Stimulated activated CD8-positive, alpha-beta memory T cell treated with anti-CD3 and anti-CD28 coated beads, Interleukin-15, amount 100 ng/mL, for 1 hour (primary cell): ENCODE measurements at places on chromosomes 12 and 14.

GRCh38 chr12:69007855-69008351 is 74.9 kb upstream of the CPM start:
- no peak for DNase-seq

GRCh38 chr12:765840-766239 is 13.5 kb downstream of the WNK1 start:
- DNase-seq, result no peak

- DNase-seq, result no peak
Observed at GRCh38 chr12:45575823-45576475, 153.6 kb upstream of the ARID2 start.

DNA sequence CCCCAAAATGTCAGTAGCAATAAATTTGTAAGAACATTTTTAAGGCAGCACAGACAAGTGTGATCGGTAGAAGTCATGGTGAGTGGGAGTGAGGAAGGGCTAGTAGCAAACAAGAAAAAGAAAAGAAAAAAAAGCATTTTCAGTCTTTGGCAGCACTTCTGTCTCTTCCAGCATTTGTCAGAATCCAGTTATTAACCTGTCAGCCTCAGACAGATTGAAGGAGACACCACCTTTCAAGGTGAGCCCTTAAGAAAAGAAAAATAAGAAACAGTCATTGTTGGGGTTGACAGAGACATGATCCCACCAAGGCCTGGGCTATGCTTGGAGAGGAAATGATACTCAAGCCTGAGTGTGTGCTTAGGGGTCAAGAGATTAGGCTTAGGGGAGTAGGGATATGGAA is 947.4 kb downstream of the NRXN3 start:
- no peak for DNase-seq

- DNase-seq, result no peak
Observed at GRCh38 chr14:60226298-60226697, 22.7 kb upstream of the PPM1A start.

- DNase-seq, result no peak
Observed at GRCh38 chr12:47507221-47507620, 198.6 kb downstream of the RPAP3 start.

GRCh38 chr12:12559719-12560296 is 2.9 kb downstream of the DUSP16 start:
- DNase-seq, result no peak

DNA sequence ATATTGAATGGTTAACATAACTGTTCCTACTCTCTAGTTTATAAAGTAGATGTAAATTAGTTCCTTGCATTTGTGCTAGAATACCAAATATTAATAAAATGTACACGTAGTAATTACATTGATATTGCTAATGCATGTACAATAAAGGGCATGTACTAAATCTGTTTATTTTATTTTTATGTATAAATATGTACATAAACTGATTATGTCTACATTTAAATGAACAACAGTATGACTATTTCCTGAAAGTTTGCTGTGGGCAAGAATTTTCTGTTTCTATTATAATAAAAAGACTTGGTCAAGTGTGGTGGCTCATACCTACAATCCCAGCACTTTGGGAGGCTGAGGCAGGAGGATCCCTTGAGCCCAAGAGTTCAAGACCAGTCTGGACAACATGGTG is 257.2 kb upstream of the FOXN3 start:
- DNase-seq, result no peak

- DNase-seq, result peak; percentile 6
Observed at GRCh38 chr12:4855121-4855924, 54.4 kb upstream of the KCNA1 start.

DNA sequence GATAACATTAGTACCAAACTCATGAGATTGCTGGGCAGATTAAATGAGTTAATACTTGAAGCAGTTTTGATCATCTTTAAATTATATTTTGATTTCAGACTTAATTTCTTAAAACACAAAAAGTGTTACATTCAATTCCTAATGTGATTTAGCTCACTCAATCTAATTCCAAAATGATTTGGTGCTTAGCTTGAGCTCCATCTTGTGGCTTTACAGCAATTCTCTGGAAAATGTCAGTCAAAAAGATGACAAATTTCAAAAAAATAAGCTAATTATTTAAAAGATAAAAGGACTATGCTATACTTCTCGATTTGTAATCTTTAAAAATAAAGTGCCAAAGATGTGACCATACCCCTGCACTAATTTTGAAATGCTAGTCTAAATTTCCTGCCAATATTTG is 10.1 kb downstream of the LLPH start:
- no peak for DNase-seq

DNA sequence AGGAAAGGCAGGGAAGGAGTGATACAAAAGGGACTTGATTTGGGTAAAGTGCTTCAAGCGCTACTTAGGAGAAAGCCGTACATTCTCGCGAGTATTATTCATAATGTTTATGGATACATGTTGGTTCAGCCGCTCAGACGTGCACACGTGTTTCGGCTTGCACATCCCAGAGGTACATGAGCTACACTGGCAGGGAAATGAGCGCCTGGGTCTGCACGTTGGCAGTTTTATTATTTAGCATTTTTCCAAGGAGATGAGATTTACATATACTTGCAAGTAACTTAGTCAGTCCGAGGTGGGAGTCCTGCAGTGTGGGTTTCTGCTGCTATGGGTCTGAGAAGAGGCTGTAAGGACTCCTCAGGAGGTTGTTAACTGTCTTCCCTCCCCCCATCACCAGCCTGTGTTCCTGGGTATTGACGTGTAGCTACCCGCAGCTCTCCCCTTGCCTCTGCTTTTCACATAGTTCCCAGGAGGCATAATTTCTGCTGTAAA is 1.5 kb downstream of the PRKCH start:
- no peak for DNase-seq

- DNase-seq, result no peak
Observed at GRCh38 chr12:89517720-89518119, 6.9 kb downstream of the GALNT4 start.

DNA sequence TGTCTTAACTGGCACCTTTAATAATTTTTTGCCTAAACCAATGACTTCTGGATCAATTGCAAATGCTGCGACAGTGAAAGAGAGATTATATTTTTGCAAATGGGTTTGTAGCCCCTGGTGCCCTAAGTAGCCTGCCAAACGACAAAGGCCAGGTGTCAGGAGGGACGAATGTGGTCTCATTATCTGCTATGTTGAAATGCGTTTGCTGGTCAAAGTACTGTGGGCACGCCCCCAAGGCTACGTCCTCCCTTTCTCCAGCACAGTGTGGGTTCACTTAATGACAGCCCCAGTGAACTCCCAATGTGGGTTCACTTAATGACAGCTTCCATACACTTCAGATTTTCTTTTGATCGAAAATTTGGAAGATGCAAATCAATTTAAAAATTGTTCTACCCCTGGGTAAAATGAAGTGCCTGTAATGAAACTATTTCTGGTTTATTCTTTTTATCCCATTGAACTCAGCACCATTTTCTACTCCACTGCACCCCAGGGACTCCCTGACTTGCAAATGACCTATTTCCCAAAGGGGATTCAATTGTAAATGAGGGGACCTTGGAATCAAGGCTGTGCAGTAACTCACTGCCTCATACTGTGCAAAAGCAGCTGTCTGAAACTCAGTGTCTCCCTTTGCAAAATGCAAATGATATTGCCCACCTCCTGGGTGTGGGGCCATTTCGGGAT is 1.4 kb downstream of the SERPINA11 start:
- no peak for DNase-seq

DNA sequence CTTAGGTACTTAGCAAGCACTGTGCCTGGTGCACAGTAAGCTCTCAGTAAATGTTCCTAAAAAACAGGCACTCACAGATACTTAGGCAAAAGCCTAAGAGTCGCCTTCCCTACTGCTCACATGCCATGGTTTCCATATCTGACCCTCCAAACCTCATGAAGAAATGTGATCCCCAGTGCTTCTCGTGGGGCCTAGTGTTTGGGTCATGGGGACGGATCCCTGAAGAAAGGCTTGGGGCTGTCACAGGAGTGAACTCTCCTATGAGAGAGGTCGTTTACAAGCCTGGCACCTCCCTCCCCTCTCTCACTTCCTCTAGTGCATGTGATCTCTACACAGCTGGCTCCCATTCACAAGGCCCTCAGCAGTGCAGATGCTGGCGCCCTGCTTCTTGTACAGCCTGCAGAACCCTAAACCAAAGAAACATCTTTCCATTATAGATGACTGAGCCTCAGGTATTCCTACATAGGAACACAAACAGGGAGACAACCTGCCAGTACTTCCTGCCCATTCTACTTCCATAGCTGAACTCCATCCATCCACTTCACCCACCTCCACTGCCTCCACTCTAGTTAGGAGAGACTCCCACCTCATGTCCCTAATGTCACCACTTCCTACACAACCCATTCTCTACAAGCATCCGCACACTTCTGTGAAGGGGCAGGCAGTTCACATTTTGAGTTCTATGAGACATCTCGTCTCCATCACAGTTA is 2.9 kb downstream of the SLC15A4 start:
- no peak for DNase-seq

DNA sequence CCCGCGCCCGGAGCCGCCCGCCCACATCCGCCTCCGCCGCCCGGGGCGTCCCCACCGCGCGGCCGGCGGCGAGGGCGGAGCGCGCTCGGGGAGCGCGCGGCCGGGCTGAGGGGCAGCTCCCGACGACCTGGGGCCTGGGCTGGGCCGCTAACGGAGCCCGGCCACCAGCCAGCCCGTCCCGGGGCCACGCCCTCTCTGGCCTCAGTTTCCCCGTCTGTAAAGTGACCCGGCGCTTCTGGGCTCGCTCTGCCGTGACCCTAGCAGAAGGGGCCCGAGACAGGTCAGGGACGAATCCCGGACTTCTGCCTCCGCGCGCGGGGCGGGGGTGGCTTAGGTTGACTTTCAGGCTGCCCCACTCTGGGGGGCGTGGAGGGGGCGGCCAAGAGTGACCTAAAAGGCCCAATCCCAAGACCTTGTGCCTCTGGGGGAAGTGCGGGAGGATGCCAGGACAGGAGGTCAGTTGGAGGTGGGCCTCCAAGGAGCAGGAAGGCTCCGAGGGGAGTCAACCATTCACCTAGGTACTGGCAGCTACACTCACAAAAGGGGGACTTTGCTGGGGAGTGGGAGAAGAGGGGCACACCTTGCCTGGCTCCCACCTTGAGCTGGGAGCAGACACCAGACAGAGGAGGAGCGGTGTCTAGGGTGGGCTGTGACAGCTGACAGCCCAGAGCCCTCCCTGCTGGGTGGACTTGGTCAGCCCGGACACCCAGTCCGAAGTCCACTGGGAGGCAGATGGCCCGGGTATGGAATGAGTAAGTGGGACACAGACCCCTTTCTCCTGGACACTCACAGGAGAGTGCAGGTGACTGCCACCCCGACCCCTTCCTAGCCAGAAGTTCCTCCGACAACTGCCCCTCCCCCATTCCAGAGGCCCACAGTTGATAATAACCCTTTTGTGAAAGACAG is 486 bp upstream of the AKT1 start:
- DNase-seq, result peak; percentile 35

GRCh38 chr12:1220127-1221092 is 229.4 kb downstream of the ERC1 start:
- no peak for DNase-seq

GRCh38 chr12:128871516-128871892 is 18.2 kb downstream of the GLT1D1 start:
- DNase-seq, result no peak

- DNase-seq, result no peak
Observed at GRCh38 chr12:52091061-52091460, 11.6 kb downstream of the SMIM41 start.

GRCh38 chr12:119687406-119687805 is 19.5 kb downstream of the PRKAB1 start:
- no peak for DNase-seq

- DNase-seq, result no peak
Observed at GRCh38 chr12:93300611-93301021, 77.1 kb upstream of the NUDT4 start.

DNA sequence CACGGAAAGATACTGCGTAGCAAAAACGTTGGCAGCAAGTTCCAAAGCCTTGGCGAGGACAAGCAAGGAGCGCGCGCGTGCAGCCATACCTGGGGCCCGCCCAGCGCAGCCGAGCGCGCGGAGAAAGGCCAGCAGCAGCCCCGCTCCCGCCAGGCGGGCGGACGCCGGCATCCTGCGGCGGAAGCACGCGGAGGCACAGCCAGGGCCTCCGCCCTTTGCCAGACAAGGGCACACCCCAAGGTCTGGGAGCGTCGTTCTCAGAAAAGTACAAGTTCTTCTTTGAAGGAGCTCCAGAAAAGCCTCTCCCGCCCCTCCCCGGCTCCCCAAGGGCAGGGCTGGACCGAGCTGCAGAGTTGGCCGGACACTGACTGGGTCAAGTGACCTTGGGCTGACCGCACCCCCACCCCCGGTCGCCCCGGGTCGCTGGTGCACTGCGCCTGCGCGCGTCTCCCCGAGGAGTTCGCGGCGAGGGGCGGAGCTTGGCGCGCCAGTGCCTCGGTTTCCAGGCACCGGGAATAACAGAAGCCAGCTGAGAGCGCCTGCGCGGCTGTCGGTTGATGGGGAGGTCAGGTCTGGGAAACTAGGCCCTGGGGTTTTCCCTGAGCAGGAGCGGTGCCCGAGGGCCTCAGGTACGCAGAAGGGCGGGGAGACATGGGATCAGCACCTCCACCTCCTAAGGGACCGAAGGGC is at the start of gene ZC2HC1C:
Gene ZC2HC1C, plus strand, starts transcription at position 521 of the 690 bp plus-strand sequence. CDS start 933 bp downstream, outside the sequence.
- DNase-seq, result no peak

- no peak for DNase-seq
Observed at GRCh38 chr14:58777541-58777979, 139.8 kb downstream of the DACT1 start.

DNA sequence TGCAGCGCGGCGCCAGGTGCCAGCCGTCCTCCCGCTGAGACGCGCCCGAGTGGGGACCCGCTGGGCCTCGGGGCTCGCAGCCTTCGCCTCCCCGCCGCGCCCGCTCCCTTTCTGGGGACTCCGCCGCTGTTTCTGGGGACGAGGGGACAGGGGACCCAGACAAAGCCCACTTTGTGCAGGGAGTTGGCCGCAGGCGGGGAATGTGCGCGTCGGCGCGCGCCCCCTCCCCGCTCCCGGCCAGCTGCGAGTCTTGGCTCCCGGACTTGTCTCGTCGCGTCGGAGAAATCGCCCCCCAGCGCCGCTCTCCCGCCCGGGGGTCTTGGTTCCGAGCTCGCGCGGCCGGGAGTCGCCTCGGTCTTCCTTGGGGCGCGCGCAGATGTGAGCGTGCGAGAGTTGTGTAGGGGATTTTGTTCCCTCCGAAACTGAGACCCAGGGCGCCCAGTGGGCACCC is 717 bp downstream of the VASH1 start:
- no peak for DNase-seq

GRCh38 chr12:128763395-128763794 is 60.4 kb downstream of the SLC15A4 start:
- DNase-seq, result no peak
